ENCODE measurements at places on chromosomes 5 and 9.

DNA sequence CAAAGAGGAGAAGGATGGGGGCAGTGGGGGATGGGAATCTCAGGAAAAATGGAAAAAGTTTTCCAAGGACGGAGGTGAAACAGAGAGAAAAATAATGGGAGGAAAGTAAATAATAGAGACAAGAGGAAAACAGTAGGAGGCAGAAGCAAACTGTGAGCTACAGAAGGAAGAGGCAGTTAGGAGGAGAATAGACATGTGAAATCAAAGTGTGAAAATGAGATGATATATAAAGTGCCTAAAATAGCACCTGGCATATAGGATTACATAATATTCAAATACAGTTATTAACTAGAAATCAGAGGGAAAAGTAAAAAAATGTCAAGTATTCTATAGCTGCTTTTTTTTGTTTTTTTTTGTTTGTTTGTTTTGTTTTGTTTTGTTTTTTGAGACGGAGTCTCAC lies 44.0 kb upstream of the PLIN2 start:
- no peak for DNase-seq

DNA sequence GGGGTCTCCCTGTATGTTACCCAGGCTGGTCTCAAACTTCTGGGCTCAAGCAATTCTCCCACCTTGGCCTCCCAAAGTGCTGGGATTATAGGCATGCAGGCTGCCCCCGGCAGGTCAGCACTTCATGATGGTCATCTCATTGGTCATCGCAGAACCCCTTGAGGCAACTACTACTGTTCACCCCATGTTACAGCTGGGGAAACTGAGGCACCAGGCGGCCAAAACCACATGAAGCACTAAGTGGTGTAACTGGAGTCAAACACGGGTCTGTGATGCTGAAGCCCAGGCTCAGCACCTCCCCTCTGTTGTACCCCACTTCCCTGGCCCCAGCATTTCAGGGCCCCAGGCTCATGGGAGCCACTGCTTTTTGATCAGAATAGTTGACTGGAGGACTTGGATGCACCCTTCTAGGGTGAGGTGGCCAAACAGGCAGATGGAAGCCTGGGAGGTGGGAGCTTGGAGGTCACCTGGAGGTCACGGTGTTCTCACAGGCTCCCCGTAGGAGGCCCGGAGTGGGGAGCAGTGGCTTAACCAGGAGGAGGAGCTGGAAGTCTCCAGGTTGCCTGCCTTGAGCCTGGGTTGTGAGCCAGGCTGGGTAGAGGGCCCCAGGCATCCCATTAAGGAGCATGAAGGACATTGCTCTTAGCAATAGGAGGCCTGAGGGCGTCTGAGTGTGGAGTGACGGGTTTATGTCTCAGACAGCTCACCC lies 57.3 kb upstream of the RPL26L1 start:
- no peak for DNase-seq

DNA sequence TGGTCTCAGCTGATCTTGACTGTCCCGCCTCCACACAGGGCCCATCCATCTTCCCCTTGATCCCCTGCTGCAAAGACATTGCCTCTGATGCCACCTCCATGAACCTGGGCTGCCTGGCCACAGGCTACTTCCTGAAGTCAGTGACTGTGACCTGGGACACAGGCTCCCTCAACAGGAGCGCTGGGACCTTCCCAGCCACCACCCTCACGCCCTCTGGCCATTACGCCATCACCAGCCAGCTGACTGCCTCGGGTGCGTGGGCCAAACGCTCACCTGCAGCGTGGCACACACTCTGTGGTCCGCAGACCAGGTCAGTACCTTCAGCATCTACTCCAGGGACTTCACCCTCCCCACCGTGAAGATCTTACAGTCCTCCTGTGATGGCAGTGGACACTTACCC lies 71.9 kb downstream of the INSL6 start:
- DNase-seq = no peak

DNA sequence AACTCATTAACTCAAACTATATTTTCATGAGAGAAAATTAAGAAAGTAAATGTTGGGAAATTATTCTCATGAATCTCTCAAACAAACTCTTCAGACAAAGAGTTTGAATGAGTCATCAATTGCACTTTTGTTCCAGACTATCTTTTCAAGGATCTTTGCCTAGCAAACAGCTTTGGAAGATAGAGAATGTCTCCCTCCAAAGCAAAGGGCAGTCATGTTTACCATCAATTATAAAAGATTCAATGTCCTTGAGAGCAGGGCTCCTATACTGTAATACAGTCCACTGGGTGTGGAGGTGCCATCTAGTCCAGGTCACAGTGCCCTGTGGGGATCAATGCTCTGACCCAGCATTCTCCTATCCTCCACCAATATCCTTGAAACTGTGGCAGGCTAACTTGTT lies 1429.3 kb downstream of the EFNA5 start:
- peak; percentile 1 for DNase-seq

- DNase-seq = no peak
Measured at GRCh38 chr5:80318212-80318611, 1.6 kb upstream of the SPZ1 start.

DNA sequence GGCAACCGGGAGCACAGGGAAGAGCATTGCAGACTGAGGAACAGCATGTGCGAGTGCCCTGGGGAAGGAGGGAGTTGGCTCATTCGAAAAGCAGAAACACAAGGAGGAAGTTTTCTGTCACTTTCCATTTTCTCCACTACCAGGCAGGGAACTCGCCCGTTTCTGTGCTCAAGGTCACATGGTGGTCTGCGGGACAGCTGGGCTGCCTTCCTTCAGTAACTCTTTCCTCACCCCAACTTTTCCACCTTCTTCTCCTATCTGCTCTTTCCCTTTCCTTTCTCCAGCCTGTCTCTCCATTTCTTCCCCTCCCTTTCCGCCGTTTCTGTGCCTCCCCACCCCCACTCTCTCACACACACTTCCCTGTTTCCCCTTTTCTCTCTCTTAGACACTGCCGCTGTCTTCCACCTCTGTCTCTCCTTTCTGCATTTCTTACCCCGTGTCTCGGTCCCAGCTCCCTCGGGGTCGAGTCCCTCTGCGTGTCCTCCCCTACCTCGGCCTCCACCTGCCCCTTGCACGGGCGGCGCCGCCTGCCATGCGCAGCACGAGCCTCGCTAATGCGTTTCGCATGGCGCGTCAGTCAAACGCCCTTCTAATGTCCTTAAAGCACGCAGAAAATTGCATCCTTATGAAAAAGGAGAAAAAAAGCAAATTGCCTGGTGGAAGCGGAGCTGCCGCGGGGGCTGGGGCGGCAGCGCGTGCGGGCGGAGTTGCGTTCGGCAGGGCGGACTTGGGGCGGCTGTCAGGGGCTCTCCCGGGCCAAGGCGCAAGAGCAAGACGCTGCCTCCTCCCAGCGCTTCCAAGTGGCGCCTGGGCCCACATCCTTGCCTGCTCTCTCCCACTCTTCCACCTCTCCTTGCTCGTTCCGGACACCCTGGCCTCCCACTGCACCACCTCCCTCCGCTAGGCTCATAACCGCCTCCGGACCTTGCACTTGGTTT lies 9.5 kb downstream of the BARX1 start:
- DNase-seq = no peak

DNA sequence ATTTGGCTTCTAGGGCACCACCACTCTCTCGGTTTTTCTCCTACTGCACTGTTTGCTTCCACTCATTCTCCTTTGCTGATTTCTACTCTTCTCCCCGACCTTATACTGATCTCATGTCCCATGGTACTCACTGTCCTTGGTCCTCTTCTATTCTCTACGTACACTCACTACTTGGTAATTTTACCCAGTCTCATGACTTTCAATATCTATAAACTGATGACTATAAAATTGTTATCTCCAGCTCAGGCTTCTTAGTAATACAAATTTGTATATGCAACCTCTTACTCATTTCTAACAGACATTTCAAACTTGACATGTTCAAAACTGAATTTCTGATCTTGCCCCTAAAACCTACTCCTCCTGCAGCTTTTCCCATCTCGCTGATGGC lies 4.1 kb downstream of the RAPGEF6 start:
- DNase-seq = no peak

GRCh38 chr5:154628685-154629084 lies 126.5 kb upstream of the LARP1 start:
- no peak for DNase-seq

GRCh38 chr9:132994410-132995120 lies 16.1 kb downstream of the GFI1B start:
- no peak for DNase-seq

GRCh38 chr5:114176356-114176755 lies 185.5 kb upstream of the KCNN2 start:
- no peak for DNase-seq

GRCh38 chr5:67202828-67203227 lies 6.2 kb upstream of the CD180 start:
- no peak for DNase-seq

GRCh38 chr5:60161340-60161934 lies 267.9 kb upstream of the PDE4D start:
- DNase-seq = no peak

GRCh38 chr5:40986666-40987065 lies 77.4 kb downstream of the C7 start:
- no peak for DNase-seq

GRCh38 chr9:99735041-99735440 lies 86.6 kb upstream of the NR4A3 start:
- no peak for DNase-seq

DNA sequence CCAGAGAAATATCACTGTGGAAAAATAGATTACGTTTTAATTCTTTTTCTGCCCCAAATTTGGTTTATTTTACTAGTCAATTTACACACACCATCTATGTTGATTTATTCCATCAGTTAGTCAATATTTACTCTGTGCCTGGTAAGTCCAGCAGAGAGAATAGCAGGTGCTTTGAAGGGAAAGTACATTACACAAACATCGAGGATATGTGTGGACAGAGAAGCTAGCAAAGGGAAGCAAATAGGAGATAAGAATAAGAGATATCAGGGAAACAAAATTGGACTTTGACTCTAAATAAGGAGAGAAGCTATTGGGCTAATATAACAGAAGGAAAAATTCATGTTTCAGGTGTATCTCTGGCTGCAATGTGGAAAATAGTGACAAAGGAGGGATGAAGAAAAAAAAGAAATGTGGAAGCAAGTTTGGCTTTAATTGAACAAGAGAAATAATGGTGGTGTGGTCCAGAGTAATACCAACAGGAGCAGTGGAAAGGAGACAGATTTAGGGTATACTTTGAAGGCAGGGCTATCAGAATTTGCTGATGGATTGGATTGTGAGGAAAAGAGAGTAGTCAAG lies 587.7 kb upstream of the CDH6 start:
- DNase-seq = no peak

DNA sequence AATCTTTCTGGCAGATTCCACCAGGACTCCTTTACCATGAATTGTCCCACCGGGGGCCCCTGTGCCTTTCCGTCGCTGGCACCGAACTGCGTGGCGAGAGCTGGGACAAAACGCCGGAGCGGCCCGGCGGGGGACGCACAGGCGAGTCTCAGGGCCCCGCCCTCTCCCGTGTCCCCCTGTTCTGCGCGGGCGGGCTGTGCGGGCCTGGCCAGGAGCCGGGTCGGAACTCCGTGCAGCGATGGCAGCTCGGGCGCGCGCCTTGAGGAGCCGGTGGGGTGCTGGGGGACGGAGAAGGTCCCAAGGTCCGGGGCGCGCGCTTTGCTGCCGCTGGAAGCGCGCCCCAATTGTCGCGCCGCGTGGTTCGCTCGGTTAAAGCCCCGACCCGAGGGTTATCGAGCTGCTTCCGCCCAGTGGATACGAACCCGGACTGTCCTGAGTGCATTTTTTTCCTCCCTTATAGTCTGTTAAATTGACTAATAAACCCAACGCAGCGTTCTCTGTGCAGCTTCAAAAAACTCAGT lies 125.3 kb downstream of the TMEM174 start:
- DNase-seq = no peak

DNA sequence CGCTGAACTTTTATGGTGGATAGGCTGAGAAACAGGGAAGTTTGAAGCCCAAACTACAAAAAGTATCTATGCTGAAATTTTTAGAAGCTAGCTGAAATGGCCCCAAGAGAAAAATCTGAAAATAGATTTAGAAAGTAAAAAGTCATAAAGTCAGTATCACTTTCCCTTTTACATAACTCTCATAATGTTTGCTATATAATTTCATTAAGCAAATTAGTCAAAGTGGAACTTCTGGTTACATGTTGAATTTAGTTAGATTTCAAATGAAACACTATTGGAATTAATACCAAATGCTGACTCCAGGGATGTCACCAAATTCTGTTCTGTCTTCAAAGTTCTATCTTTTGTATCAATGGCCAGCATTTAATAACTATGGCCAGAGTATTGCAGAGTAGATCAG lies 126.9 kb downstream of the TTC39B start:
- no peak for DNase-seq

DNA sequence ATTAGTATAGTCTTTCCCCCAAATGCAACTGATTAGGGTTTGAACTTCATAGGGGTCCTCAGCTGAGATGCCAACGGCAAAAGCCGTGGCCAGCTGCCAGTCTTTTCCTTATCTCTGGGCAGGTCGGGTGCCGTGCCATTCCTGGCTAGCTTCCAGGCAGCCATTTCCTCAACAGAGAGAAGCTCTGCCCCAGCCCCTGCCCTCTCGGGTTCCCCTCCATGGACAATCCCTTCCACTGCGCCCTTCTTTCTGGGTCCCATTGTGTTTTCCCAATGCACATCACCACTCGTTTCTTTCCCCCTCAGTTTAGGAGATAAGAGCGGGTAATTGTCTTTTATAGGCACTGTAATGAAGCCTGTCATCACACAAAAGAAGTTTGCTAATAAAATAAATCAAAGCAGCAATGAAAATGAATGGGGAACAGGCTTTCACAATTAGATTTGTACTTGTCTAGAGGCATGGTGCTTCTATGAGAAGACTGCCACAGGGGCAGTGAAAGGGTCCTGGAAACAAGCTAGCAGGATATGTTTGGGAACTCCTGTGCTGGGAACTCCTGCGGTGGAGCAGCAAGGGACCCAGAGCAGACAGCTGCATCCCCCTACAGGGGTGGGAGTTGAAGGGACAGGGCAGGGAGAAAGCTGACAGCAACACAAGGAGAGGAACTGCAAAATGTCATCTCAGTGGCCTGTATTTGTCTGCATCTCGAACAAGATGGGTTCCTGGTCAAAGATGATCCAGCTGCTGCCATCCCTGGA lies 48.0 kb upstream of the SAP30L start:
- DNase-seq = no peak

GRCh38 chr5:127909066-127909465 lies 174.5 kb upstream of the SLC12A2 start:
- DNase-seq = no peak

DNA sequence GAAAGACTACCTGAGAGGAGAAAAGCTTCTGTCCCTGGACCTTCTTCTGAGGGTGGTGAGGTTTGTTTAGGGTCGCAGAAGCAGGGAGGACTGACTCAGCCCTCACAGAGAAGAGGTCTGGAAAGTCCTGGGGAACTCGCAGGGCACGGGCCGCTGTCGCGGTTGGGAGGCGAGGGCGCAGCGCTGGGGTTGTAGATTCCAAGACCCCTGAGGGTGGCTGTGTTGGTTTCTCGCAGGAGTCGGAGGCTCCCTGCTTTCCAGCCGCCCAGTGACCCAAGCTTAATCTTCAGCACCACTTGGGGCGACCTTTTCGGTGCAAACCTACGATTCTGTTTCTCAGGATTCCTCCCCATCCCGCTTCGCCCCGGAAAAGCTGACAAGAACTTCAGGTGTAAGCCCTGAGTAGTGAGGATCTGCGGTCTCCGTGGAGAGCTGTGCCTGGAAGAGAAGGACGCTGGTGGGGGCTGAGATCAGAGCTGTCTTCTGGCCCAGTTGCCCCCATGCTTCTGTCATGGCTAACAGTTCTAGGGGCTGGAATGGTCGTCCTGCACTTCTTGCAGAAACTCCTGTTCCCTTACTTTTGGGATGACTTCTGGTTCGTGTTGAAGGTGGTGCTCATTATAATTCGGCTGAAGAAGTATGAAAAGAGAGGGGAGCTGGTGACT lies 482 bp downstream of the SLC27A6 start:
- no peak for DNase-seq

- no peak for DNase-seq
Measured at GRCh38 chr9:30198463-30199309, 2185.8 kb upstream of the ACO1 start.

- DNase-seq = no peak
Measured at GRCh38 chr9:79237861-79238260, 333.9 kb upstream of the TLE4 start.

Measured in C1 segment of cervical spinal cord (tissue), 14 donors.